ENCODE measurements at places on chromosomes 3 and 15.

DNA sequence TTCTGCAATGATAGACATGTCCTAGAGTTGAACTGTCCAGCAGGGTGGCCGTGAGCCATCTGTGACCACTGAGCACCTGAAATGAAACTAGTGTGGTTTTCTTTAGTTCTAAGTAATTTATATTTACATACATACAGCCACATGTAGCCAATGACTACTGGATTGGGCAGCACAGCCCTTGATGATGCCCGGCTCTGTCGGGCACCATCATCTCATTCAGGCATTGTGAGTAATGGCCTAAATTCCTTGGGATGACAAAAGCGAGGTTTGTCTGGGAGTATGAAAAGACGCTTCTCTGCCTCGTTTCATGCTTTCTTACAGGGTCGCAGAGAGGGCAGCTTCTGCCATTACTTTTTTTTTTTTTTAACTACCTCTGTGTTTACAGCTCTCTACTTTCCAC is 251.9 kb upstream of the HES1 start:
- no peak for DNase-seq

DNA sequence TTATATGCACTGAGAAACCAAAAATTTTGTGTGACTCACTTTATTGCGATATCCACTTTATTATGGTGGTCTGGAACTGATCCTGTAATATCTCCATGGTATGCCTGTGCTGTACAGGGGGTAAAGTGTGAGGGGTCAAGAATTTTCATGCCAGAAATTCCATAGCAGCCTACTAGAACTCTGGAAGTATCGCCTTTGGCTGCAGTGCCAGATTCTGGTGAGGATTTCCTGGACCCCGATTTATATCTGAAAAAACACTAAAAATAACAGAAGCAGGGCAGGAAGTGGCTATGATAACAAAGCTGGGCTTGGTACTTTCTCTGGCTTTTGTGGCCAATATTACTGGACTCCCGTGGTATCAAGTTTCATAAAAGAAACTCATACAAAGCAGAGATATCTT is 36.4 kb downstream of the CCDC80 start:
- no peak for DNase-seq

- DNase-seq: no peak
These were observed 67.0 kb upstream of the TNFAIP8L3 start for GRCh38 chr15:51161491-51162220.

DNA sequence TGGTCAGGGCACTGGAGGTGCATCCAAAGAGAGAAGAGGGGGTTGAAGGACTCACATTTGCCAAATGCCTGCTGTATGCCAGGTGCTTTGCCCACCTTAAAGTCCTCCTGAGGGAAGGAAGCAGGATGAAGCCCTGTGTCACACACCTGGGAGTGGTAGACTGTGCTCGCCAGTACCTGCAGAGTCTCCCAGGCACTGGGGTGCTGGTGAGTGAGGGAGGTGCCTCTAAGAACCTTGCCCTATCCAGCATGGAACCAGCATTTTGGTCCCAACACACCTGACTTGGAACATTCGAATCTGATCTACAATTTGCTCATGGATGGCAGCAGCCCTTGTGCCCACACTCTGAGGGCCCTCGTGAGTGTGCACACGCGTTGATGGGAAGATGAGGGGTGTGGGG is 76.7 kb downstream of the SEC22A start:
- DNase-seq: no peak

DNA sequence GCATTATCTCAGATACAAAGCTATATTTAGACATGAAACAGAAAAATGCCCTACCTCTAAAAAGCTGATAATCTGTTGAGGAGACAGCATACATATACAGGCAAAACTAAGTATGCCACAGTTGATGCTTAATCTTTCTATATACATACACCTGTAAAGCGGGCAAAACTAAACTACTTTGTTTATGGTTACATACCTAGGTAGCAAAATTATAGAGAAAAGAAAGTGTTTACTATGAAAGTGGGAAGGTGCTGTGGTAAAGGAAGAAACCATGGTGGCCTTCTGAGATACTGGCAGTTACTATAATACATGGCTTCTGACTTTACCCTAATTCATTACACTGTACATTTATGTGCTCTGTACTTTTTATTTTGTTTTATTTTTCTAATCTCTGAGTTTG is 36.0 kb upstream of the NR1I2 start:
- DNase-seq: no peak

GRCh38 chr3:140424211-140424610 is 253.7 kb upstream of the TRIM42 start:
- no peak for DNase-seq

GRCh38 chr3:160758929-160759577 is 3.0 kb downstream of the PPM1L start:
- no peak for DNase-seq

GRCh38 chr3:72613871-72614270 is 234.4 kb downstream of the SHQ1 start:
- DNase-seq: no peak

- DNase-seq: no peak
These were observed 15.3 kb upstream of the BHLHE40 start for GRCh38 chr3:4963669-4964570.

- DNase-seq: no peak
These were observed 4.9 kb upstream of the MYZAP start for GRCh38 chr15:57586661-57587424.

DNA sequence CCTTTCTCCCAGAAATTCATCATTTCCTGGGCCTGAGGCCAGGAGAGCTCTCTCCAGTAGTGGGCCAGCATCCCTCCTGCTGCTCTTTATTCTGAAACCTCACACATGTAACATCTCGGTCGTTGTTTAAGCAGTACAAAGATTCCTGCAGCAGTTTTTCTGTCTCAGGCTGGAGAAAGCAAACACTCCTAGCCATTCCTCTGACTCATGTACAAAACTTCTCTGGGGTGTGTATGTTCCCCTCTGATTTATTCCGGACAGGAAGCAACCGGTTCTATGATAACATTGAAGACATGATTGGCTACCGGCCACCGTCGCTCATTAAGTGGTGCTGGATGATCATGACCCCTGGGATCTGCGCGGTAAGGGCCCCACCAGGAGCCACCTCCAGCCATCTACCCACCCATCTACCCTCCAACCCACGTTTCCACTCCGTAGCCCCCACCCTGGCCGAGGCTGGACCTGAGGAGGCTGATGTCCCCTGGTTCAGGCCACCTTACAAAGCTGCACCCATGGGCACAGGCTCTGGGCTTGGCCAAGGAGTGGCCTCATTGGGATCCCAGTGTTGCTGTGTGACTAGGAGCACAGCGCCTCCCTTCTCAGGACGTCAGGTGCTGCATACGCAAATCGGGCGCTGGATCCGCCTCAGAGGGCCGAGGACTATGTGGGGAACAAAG is 58.6 kb upstream of the SLC6A1 start:
- DNase-seq: no peak

GRCh38 chr3:187888701-187889100 is 143.4 kb upstream of the BCL6 start:
- DNase-seq: no peak

- DNase-seq: no peak
These were observed 56.7 kb downstream of the RPL22L1 start for GRCh38 chr3:170813266-170813665.

GRCh38 chr3:131020122-131020693 is 6.4 kb downstream of the ASTE1 start:
- no peak for DNase-seq

DNA sequence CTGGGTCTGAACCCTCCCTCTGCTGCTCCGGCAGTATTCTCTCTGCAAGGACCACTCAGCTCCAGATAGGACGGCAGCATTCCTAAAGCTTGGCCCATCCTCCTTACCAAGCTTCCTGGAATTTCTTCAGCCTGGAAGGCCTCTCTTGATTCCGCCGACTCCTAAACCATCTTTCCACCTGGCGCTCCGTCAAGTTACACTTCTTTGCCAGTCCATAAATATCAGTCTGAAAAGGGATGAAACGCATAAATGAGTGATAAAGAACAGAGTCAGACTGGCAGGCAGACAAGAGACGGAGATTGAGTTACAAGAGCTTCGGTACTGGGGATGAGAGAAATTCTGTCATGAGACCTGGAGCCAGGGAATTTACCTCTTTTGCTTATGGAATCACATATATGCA is 44.3 kb downstream of the CERS3 start:
- DNase-seq: no peak

DNA sequence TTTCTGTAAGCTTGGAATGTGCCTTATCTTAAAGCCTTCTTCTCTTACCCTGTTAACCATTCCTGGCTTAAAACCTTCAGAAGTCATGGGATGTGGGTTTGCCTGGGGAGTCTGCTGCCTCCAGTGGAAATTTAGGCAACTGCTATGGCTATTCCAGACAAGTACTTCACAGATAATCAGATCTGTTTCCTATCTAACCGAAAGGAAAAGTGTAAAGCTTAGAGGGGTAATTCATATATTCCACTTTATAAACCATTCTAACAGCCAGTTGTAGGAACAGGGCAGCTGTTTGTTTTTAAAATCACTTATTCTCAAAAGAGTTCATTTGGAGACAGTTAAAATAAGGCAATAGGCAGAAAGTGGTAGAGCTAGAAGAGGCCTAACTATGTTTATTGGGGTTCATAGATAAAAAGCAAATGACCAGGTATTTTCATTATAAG is 219.9 kb downstream of the TCF12 start:
- no peak for DNase-seq

GRCh38 chr3:10682692-10683091 is 133.3 kb upstream of the SLC6A11 start:
- DNase-seq: no peak

GRCh38 chr3:69791106-69791505 is 51.8 kb downstream of the MITF start:
- DNase-seq: no peak

GRCh38 chr3:39268549-39268900 is 11.3 kb downstream of the CX3CR1 start:
- DNase-seq: no peak

DNA sequence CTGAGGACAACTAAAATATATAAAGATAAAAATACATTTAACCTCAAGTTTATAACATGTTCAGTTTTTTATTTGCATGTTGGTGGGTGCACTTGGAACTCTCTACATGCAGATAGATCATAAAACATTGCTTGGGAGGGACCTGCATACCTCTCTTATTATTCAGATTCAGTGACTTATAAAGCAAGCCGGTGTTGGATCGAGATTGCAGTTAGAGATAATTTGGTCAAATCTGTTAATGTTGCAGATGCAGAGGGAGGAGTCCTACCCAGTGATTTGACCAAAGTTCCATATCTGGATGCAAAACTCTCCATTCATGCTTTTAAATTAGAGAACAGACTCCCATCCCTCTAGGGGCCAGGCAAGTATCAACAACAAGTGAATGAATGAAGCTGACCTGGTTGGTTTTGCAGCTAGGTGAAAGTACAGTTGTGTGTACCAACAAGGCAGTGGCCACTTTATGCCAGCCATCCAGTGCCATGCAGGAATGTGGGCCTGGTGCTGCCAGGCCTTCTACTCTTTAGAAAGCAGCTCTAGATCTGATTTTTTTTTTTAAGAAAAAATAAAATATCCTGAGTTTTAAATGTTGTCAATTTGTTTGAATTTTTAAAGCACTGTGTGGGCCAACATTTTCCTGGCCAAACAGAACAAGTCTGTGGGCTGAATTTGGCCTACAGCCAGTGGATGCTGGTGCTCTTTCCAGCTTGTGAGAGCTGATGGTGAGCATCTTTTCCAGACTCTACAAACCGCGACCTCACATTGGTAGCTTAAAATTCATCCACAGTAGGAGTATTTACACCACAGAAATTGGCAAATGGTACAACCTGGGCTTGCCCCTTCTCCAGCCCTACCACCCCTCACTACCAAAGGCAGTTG is 12.3 kb downstream of the CDIN1 start:
- no peak for DNase-seq

DNA sequence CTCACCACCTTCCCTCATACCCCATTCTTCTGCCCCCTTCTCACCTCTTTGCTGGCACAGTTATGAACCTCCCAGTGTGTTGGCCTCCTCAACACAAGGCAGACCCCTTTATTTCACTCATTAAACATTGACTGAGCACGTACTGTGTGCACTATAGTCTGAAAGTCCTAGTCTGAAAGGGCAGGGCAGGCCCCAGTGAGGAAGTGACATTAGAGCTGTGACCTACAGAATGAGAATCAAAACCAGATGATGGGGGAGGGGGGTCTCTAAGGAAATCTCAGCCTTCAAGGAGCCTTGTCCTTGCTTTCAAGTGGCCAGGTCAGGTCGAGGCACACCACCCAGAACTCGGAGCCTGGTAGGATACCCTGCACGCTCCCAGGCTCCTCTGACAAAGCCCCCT is 3.5 kb downstream of the SLC28A1 start:
- no peak for DNase-seq

GRCh38 chr3:42725454-42725853 is 22.9 kb upstream of the HHATL start:
- DNase-seq: no peak

DNA sequence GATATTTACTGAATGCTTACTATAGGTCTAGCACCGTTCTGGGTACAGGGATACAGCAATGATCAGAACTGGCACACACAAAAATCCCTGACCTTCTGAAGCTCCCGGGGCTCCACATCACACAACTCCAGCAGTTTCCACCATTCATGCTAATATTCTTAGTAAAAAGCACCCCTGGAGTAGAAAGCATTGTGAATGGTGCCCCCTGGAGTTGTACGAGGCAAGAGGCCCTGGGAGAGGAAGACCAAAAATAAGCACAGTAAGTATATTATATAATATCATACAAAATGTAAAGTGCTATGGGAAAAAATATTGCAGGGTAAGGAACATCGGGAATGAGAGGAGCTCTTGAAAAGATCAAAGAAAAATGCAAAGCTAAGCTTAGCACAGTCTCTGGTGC is 790 bp upstream of the SRGAP3 start:
- DNase-seq: no peak

GRCh38 chr15:93348711-93349545 is 259.9 kb upstream of the RGMA start:
- no peak for DNase-seq

Measured in NCI-H1930 (cell line).